ENCODE measurements at places on chromosomes 7 and 10.

DNA sequence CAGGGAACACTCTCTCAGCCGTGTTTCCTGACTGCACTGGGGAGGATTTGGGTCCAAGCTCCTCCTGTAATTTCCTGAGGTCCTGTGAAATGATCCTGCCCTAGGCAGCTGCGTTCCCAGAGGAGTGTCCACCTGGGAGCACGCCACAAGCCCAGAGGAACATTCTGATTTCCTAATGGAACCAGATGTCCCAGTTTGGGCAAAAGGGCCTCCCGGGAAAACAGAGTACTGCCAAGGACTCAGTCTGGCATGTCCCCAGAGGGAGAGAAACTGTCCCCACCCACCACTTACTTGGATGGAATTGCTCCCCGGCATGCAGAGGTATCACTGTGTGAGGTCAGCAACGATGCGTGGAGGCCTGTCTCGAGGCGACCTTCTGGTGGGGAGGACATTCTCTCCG lies 34.5 kb downstream of the ASB13 start:
- DNase-seq, result no peak

DNA sequence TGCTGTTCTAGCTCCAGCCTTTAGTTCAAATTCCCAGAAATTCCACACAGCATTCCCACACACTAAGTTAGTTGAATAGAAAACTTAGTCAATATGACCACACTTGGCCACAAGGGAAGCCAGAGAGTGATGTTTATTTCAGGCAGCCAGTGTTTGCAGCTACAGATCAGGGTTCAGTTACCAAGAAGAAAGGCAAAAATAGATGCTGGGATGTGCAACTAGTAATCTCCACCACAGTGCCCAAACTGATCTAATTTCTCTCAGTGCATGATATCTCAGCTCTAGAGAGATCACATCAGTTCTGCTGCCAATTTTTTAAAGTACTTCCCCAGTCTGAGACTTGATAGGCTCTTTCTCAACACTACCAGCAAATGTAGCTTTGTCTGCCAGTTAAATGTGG lies 17.6 kb downstream of the SLF2 start:
- DNase-seq, result no peak

DNA sequence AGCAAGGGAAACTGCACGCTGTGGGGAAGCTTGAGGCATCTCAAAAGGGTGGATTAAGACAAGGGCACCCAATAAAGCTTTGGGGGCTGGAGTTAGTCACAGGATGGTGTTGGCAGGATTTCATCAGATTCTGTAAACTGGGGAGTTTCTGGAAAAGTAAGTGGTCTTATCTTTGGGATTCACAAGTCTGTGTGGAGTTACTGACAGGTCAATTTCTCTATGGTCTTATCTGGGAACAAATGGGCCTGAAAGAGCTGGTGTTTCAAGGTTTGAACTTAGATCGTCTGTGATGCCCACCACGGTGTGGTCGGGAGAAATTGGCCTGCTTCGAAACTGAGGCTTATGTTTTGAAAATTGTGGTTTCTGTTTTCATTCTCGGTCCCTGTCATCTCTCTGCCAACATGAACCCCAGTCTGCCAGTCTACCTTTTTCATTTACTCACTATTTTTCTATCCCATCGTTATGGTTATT lies 23.8 kb upstream of the AOAH start:
- DNase-seq, result peak; percentile 55

- no peak for DNase-seq
These were observed 11.2 kb upstream of the EEPD1 start for GRCh38 chr7:36141850-36142249.

DNA sequence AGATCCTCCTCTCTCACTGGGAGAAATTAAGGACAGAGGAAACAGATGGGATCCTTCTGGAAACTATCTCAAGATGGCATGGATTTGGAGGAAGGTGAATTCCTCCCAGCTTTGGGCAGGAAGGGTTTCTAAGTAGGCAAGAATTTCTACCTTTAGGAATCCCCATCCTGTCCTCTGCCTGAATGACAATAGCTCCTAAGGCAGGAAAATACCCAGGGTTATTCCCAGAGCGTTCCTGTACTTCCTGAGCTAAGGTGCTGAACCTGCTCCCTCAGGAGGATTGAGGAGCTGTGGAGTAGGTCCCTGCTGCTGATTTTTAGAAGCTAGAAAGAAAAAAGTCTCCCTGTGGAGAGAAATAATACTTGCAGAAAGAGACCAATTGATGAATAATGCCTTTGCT lies 568 bp downstream of the MGAM2 start:
- DNase-seq, result no peak

- peak; percentile 56 for DNase-seq
These were observed 3.8 kb downstream of the NKX2-3 start for GRCh38 chr10:99536338-99537085.

GRCh38 chr10:48547061-48547895 lies 57.6 kb downstream of the ARHGAP22 start:
- DNase-seq, result no peak

DNA sequence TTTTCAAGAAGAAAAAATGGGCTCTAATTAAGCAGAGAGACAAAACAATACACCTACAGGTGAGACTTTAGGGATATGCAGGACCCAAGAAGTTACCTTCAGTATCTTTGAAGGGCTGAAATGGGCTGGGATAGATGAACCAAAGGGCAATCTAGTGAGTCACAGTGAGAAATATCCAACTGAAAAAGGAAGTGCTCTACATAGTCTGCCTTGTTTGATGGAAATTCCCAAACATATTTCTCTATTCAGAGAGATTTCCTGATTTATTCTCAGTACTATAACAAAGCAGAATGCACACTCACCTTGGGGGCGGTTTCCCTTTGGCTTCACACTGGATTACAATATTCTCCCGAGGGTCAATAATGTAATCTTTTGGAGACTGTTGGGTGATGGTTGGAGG lies 104.1 kb upstream of the LAMB4 start:
- no peak for DNase-seq

Data from hematopoietic multipotent progenitor cell treated with erythropoietin and hydrocortisone succinate and interleukin-3 and kit ligand, for 8 days (in vitro differentiated cells).